GM04504 (cell line): ENCODE measurements at places on chromosomes 5 and 9.
A peak's percentile ranks its signal among the peaks of the same experiment; 100 is the strongest.

DNA sequence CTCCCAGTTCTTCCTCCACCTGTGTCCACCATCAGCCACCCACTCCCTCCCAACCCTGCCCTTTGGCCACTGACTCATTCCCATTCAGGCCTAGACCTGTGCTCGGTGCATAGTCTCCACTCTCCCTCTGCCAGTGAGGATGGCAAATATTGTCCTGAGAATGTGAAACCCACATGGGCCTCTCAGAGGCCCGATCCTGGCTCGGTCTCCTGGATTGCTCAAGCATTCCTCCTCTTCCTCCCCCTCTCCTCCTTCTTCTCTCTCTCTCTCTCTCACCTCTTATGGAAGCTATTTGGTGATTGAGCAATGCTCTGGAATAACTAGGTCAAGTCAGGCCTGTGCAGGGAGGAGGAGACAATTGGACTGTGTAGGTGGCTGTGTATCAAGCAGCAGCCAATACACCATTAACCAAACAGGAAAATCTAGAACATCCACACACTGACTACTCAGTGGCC lies 99.9 kb downstream of the KLF4 start:
- peak; percentile 50 for DNase-seq

DNA sequence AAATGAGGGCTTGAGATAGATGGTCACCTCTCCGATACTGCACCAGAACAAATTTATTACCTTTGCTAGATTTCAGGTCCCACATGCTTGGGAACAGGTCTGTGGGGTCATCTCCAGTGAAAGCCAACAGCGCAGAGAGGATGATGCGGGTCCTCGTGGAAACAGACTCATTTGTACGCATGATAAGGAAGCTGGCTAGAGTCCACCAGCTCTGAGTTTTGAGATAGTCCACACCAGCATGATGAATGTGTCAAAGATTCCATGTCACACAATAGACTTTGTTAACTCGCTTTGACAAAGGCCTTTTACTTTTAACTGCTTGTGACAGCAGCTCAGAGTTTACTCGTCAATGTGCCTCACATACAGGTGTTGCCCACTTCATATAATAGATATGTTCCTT lies 105.4 kb upstream of the TBCA start:
- DNase-seq, result no peak

- DNase-seq, result no peak
Measured at GRCh38 chr5:57209316-57210040, 35.6 kb downstream of the GPBP1 start.

DNA sequence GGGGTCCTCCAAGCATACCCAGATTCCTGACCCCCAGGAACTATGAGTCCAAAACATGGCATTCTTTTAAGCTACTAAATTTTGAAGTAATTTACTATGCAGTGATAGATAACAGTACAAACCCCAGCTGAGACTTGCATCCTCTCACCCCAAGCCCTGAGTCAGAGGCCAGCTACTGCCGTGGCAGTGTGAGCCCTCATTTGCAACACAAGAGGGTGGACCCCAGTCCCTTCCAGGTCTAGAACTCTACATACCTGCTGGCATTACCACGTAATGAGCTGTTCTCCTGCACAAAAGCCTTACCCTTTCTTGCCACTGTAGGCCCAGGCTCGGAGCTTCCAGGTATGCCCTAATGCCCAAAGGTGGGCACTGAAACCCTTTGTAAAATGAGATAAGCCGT lies 108.6 kb upstream of the ERCC6L2 start:
- DNase-seq, result no peak

DNA sequence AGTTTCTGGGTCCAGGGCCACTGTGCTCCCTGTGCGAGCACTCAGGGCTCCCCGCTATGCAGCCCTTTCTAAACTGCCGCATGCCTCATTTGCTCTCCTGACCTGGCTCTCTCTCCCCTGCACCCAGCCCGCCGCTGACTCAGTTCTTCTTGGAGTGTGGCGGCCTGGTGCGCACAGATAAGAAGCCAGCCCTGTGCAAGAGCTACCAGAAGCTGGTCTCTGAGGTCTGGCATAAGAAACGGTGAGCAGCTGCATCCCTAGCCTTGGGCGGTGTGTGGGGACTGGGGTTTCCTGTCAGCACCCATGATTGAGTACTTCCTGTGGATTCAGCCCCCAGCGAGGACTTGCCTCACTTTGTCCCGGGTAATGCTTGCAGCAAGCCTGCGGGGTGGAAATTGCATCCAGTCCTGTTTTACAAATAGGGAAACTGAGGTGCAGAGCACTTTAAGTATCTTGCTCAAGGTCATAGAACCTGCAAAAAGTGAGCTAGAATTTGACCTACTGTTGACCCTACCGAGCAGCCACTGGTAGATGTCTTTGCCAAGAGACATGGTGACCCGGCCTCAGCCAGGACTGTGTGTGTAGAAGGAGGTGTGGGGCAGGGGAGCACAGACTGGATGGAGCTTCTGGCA lies 27.9 kb downstream of the USP20 start:
- peak; percentile 85 for DNase-seq

DNA sequence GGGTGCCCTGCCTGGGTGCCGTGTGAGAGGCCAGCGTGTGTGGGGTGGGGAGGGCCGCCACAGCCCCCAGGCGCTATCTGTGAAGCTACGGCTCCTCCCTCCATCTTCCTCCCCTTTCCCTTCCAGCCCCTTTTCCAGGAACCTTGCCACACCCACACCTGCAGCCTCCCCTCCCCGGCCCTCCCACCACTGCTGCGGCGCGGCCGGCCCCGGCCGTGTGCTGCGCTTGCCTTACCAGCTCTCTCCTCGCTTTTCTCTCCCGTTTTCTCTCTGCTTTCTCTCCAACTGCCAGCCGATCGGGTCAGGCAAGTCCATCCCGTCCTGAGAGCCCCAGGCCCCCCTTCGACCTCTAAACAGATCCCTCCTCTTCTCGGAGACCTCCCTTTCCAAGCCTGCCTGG lies 21.4 kb downstream of the GOLGA2 start:
- no peak for DNase-seq

GRCh38 chr9:2424619-2425033 lies 197.0 kb upstream of the VLDLR start:
- DNase-seq, result no peak

GRCh38 chr5:23001120-23001519 lies 148.0 kb upstream of the CDH12 start:
- no peak for DNase-seq

DNA sequence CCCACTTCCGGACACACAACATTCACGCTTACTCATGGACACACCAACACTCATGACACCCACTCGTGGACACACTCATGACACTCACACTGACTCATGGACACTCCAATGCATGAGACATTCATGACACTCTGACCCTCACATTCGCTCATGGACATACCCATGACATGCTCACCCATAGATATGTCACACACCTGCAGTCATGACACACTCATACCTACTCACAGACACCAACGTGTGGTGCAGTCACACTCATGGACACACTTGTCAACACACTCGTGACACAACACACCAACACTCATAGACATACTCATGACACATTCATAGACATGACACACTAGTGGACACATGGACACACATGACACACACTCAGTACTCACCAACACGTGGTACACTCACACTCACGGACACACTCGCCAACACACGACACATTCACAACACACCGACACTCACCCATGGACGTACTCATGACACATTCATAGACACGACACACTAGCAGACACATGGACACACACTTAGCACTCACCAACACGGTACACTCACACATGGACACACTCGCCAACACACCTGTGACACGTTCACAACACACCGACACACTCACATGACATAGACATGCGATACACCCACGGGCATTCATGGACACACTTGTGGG lies 73.4 kb downstream of the PHF2 start:
- DNase-seq, result no peak

- DNase-seq, result peak; percentile 29
Measured at GRCh38 chr5:157143127-157143971, 684 bp upstream of the MED7 start.

DNA sequence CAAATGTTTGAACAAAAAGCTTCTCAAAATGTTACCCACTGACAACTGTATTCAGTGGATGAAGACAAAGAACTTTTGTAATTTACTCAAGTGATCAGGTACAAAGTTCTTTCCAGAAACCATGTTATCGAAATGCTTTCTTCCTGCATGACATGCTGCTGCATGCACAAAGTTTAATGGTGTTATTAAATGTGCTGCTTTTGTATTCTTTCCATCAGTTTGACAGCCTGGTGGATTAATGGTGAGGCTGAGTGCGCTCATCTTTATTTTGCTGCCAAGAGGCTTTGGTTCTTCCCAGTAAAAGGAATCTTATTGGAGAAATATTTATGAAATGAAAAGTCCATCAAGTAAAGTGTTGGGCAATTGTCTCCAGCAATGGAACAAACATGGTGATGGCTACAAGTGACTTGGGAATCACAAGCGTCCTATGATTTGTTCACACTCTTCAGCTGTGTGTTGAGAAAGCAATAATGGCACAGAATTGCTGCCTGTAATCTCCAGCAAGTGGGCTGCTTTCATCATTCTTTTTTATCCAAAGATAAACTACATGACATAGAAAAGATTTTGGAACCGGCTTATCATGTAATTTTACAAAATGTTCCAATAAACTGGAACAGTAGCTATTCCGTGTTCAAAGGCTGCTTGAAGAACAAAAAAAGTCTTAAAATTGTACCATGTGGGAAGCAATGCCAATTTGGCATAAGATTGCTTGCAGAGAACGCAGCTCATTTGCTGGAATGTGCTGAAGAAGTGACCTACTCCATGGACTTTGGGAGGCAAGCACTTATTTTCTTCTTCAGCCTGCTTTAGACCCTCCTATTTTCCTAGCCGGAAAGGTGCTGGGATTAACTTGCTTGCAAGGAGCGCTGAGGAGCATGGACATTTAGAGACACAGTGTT lies 153.1 kb downstream of the HSD17B3 start:
- DNase-seq, result no peak

DNA sequence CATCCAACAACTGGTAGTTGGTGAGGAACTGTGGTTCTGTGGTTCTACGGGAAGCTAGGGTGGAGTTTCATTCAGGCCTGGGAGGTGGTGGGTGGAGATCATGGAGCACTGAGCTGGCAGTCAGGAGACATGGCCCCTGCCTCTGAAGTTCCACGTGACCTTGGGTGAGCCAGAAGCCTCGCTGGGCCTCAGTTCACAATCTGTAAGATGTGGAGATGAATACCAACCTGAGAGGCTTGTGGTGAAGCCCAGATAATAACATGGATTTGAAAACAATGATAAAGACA lies 177.9 kb downstream of the MACROH2A1 start:
- DNase-seq, result no peak

GRCh38 chr5:95940758-95941682 lies 20.6 kb downstream of the ELL2 start:
- DNase-seq, result no peak

DNA sequence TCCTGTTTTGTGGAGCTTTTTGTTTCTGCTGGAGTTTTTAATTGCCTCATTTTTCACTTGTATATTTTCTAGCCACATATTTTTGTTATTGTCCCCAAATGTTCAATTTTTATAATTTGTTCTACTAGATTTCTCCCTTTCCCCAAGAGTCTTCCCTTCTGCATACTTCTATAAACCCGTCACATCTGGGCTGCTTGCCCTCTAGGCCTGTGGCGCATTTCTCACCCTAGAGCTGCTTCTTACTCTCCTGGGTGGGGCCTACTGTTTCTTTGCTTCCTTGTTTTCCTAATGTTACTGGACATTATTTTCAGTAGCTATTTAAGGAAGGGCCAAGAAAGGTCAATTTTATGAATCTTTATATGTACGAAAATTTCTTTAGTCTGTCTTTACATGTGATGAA lies 51.5 kb downstream of the NXNL2 start:
- DNase-seq, result no peak

DNA sequence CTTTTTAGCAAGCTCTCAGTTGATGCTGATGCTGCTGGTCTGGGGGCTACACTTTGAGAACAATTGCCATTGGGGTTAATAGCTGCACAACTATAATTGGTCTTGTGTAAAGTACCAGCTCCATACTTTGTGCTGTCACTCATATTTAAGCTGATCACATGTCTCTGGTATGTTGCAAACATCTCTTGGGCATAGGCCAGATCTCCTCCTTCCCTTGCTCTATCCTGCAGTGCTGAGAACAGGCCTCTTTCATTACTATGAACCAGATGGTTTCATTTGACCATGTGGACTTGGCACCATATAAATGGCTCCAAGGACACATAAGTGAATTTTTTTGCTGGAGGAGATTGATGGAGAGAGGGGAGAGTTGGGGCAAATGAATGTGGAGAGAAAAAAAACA lies 48.4 kb downstream of the DMRT2 start:
- DNase-seq, result peak; percentile 0

DNA sequence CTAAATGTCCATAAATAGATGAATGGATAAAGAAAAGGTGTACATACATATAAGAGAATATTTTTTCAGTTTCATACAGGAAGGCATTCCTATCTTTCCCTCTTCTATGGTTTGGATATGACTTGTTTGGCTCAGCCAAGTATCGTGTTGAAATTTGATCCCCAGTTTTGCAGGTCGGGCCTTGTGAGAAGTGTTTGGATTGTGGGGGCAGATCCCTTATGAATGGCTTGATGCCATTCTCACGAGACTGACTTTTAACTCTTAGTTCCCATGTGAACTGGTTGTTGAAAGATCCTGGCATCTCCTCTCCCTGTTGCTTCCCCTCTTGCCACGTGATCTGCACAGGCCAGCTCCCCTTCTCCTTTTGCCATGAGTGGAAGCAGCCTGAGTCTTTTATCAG lies 421.1 kb upstream of the FTMT start:
- DNase-seq, result no peak

DNA sequence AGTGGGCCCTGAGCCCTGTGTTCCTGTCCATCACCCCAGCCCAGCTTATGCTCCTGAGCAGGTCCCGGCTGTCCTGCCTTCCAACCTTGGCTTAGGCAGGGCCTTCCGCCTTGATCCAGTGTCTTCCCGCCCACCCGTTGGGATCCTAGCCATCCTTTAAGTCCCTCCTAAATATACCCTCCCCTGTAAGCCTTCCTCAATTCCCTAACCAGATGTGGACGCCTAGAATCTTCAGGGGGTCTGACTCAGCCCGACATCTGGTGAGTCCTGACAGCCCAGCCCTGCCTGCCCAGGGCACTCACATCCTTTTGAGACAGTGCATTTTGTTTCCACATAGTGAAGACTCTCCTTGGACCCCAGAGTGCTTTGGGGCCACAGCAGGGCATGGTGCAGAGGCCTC lies 23.7 kb downstream of the SLC6A7 start:
- DNase-seq, result no peak

DNA sequence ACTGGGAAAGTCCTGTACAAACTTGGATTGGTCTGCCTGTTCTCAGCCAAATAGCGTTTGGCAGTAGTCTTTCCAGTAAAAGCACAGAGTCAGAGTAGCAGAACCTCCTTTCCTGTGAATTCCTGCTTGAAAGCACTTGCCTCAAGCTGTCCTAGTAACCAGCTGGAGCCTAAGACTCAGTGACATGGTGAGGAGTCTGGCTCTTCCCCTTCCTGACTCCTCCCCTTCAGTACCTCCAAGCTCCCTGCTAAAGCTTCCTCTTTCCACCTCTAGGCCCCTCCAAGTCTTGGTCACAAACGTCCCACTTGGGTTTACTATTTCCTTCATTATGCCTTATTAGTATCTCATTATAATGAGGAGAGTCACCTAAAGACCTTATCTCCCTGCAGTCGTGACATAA lies 21.4 kb upstream of the FAM81B start:
- no peak for DNase-seq
